ENCODE measurements at places on chromosomes 12 and 14. TPM values are rescaled to one million over a fixed set of nuclear protein-coding genes. Genes with fewer than 3 reads are reported as not detected.

- H3K4me1 ChIP-seq = peaks cover 15% of the 10 kb centered on the region
- H3K27ac ChIP-seq = peak overlapping the region; percentile 41
- no peak overlapping the region for H3K4me3 ChIP-seq
- no peaks in the 10 kb centered on the region for H3K27me3 ChIP-seq
- peaks cover 32% of the 10 kb centered on the region for H3K36me3 ChIP-seq
Observed at GRCh38 chr12:14408208-14408607, 42.7 kb downstream of the ATF7IP start.

DNA sequence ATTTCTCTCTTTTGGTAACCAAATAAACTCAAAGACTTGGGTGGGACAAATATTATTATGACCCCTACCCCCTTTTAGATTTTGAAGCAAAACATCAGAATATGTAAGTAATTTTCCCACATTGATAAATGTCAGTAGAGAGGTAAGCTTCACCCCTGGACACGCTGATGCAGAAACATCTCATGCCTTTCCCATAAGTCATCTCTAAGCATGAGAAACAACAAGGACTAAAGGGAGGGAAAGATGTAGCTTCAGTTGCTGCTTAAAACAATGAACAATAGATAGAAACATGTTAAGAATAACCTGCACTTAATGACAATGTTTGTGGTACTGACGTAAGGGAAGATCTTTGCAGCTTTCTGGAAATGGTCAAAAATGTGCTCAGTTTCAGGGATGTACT is 56.3 kb upstream of the SLC8A3 start:
- H3K27ac ChIP-seq = no peak overlapping the region
- no peak overlapping the region for H3K4me3 ChIP-seq
- no peak for DNase-seq

- H3K4me1 ChIP-seq = peaks cover 2% of the 10 kb centered on the region
- H3K27me3 ChIP-seq = no peaks in the 10 kb centered on the region
- no peak overlapping the region for H3K27ac ChIP-seq
- no peak overlapping the region for H3K4me3 ChIP-seq
- DNase-seq = no peak
- peaks cover 2% of the 10 kb centered on the region for H3K36me3 ChIP-seq
Observed at GRCh38 chr12:91099836-91100235, 11.5 kb downstream of the LUM start.

LIN7A gene
- total RNA-seq = 8.2 TPM

DNA sequence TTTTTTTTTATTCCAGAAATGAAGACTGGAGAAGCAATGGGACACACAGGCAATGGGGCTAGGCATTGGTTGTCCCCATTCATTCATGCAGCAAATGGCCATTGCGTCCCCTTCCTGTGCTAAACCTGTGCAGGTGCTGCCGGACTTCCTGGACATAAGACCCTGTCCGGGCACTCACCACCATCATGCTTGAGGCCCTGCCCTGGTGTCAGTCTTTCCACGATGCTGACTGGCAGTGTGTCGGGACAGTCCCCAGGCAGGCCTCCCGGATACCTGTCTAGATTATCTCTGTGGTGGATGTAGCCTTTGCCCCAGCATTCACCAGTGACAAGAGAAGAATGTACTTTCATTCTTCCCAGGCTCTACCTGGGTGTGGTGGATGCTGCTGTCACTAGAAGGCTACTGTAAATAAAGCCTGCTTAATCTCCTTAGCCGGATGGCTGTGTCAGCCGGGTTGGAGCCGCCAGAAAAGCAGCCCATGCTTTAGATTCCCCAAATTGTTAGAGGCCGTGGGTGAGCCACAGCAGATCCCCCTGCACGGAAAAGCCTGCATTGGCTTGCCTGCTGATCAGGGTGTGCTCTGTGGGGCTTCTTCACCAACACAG is 94.5 kb upstream of the PARP11 start:
- peaks cover 4% of the 10 kb centered on the region for H3K4me1 ChIP-seq
- peaks cover 4% of the 10 kb centered on the region for H3K27me3 ChIP-seq

KRT72 gene
- total RNA-seq = not detected

DNA sequence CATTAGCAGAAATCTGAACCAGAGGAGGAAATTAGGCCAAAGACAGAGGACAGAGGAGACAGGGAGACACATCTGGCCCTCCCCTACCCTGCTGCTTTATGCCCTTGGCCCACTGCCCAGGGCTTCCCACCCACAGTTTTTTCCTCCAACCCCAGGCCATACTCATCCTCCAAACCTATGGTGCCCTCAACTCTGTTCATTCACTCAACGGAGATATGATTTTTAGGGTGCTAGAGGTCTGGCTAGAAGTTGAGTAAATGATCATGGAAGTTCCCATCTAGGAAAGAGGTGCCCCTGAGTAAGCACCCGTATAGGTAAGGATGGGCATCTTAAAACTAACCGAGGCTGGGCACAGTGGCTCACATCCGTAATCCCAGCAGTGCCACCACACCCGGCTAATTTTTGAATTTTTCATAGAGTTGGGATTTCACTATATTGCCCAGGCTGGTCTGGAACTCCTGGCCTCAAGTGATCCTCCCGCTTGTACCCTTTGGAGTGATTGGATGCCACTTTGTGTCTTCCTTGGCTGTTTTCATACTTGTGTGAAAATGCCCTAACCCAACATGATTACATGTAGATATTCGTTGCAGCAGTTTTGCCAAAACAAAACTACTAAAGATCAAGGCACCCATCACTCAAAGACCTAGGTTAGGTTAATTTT is 4.4 kb downstream of the KRT18 start:
- H3K4me3 ChIP-seq = peak overlapping the region; percentile 44
- H3K27me3 ChIP-seq = no peaks in the 10 kb centered on the region
- H3K27ac ChIP-seq = peak overlapping the region; percentile 90
- peaks cover 31% of the 10 kb centered on the region for H3K4me1 ChIP-seq

DNA sequence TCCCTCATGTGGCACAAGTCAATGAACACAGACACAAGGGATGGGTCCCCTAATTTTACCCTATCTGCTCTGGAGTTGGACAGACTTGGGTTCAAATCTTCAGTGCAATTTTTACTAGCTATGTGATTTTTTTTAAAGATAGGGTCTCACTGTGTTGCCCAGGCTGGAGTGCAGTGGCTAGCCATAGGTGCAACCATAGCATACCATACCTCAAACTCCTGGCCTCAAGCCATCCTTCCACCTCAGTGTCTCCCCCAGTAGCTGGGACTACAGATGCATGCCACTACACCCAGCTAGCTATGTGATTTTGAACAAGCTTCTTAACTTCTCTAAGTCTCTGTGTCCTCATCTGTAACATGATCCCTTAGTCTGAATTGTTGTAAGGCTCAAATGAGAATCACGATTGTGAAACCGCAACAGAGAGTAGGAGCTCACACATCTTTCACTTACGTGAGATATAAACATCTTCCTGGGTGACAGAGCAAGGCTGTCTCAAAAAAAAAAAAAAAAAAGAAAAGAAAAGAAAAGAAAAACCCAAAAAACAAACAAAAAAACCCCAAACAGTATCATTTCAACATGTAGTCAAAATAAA is 4.7 kb downstream of the CALCOCO1 start:
- no peak overlapping the region for H3K4me3 ChIP-seq
- no peak overlapping the region for H3K27ac ChIP-seq

DNA sequence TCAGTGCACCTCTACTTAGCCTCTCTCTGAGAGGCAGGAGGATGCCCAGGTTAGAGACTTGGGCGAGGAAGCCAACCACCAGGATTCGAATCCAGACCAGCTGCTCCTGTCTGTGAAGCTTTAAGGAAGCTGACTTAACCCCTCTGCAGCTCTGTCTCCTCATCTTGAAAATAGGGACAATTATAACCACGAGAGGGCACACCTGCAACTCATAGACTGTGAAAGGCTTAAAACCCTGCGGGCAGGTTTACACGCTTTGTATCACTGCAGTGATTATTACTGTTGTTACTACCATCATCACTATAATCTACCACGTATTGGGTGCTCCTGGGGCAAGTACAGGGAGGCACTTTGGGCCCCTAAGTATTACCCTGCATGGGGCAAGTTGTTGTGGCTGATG is 379.8 kb downstream of the VRK1 start:
- H3K36me3 ChIP-seq = no peaks in the 10 kb centered on the region
- peaks cover 23% of the 10 kb centered on the region for H3K27me3 ChIP-seq
- no peaks in the 10 kb centered on the region for H3K4me1 ChIP-seq
- no peak for DNase-seq
- H3K4me3 ChIP-seq = no peak overlapping the region

GPR162 gene
- total RNA-seq = 5.5 TPM

- peak; percentile 69 for DNase-seq
- H3K4me3 ChIP-seq = peak overlapping the region; percentile 74
- H3K27ac ChIP-seq = no peak overlapping the region
- no peaks in the 10 kb centered on the region for H3K36me3 ChIP-seq
Observed at GRCh38 chr12:109714141-109714912, 702 bp downstream of the FAM222A start.

CMKLR1 gene
- not detected for total RNA-seq

DNA sequence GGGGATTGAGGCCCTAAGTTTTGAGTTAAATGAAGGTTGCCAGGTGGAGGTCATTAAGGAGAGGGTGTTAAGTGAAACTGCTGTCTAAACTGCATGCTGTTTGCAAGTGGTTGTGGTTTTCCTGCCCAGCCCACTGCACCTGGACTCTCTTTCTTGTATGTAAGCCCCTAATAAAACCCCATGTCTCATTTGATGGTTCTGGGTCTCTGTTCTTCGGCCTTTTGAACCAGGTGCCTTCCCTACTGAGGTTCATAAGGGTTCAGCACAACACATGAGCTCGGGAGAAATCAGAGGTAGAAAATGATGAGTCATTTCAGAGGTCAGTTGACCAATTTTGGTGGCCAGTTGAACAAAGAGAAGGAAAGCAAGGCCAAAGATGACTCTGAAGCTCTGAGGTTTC is 382.5 kb downstream of the RPS29 start:
- H3K4me3 ChIP-seq = no peak overlapping the region
- DNase-seq = no peak
- H3K27me3 ChIP-seq = no peaks in the 10 kb centered on the region
- no peaks in the 10 kb centered on the region for H3K4me1 ChIP-seq
- no peak overlapping the region for H3K27ac ChIP-seq

DNA sequence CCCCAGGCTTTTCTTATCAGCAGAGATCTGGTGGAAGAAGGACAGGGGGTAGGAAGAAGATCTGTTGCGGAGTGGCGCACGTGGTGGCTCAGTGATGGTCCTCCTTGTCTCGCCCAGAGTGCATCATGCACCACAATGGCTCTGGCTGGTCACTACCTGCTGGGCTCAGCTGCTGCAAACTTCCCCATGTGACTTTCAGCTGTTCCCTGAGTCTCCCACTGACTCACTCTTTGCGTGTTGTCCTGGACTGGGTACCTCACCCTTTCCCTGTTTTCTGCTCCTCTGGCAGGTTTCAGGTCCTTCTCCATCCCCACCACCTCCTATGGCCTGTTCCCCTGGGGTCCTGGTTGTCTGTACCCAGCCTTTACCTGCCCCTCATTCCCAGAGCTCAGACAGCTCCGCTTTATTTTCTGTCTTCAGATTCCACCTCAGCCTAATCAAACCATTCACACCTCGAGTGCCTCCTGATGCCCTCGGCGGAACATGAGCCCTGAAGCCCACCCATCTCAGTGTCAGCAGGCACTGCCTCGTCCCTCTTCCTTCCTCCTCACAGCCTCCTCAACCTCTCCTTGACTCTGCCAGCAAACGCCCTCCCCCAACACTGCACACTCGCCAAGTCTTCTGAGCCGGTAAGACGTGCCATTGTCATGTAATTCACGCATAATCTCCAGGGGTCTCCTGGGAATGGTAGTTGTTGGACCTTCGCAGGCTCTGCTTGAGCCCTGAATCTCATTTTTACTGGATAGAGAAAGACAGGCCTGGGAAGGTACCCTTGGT is 1.8 kb downstream of the C1R start:
- peak overlapping the region; percentile 18 for H3K27ac ChIP-seq
- no peak for DNase-seq
- no peak overlapping the region for H3K4me3 ChIP-seq
- H3K4me1 ChIP-seq = peaks cover 4% of the 10 kb centered on the region
- H3K36me3 ChIP-seq = no peaks in the 10 kb centered on the region
- peaks cover 36% of the 10 kb centered on the region for H3K27me3 ChIP-seq

SIRT4 gene
- 4.5 TPM for total RNA-seq

DNA sequence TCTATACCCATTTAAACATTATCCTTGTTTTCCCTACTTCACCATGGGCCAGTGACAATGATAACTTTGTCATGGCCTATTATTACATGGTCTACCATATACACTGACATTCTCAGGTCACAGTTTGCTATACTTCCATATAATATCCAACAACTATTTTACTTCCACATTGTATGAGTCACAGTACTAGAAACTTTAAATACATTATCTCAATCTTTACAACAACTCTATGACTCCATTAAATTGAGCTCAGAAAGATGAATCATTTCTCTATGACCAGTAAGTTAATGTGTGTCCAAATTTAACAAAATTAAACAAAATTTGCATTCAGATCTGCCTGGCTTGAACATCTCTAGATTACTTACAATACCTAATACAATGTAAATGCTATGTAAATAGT is 93.9 kb downstream of the PLEKHG7 start:
- peaks cover 24% of the 10 kb centered on the region for H3K36me3 ChIP-seq
- H3K27me3 ChIP-seq = no peaks in the 10 kb centered on the region
- DNase-seq = no peak
- H3K4me1 ChIP-seq = no peaks in the 10 kb centered on the region

CFL2 gene
- 19.6 TPM for total RNA-seq

- H3K36me3 ChIP-seq = peaks cover under 1% of the 10 kb centered on the region
- no peaks in the 10 kb centered on the region for H3K4me1 ChIP-seq
- H3K27me3 ChIP-seq = peaks cover 3% of the 10 kb centered on the region
- no peak overlapping the region for H3K4me3 ChIP-seq
Observed at GRCh38 chr12:3698218-3698974, 54.5 kb downstream of the CRACR2A start.

PZP gene
- total RNA-seq = 0.24 TPM

- H3K4me1 ChIP-seq = no peaks in the 10 kb centered on the region
- no peak overlapping the region for H3K4me3 ChIP-seq
- DNase-seq = no peak
- no peaks in the 10 kb centered on the region for H3K36me3 ChIP-seq
Observed at GRCh38 chr12:71360013-71360412, 79.6 kb upstream of the LGR5 start.

- H3K4me3 ChIP-seq = no peak overlapping the region
- no peak overlapping the region for H3K27ac ChIP-seq
- DNase-seq = no peak
- peaks cover 3% of the 10 kb centered on the region for H3K27me3 ChIP-seq
Observed at GRCh38 chr12:124694846-124695497, 127.6 kb upstream of the NCOR2 start.

DNA sequence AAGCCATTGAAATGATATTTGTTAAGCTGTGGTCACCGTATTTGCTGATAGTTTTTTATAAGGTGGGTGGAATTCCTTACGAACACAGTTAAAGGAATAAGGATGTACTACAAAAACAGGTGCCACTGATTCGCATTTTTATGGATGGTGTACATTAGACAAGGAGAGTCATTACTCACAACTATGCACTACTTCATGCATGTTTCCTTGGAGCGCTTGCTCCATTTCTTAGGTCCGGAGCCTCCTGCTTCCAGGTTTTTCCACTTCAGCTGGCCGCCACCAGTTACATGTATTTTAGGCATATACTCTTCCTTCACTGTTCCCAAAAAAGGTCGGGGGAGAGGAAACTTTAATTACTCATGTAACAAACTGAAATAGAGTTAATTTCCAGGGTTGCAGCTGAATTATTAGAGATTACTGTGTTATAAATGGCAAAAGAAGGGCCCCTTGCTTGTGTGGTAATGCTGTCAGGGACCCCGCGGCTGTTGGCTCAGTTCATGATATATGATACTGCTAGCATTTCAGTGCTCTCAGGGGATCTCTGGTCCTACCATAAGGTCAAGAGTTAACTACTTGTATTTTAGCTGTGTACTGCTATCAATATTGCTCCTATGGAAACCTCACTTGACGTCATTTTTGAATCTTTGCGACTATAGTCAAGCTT is 454.7 kb downstream of the NPAS3 start:
- H3K27ac ChIP-seq = no peak overlapping the region
- DNase-seq = no peak
- no peaks in the 10 kb centered on the region for H3K36me3 ChIP-seq

- no peaks in the 10 kb centered on the region for H3K27me3 ChIP-seq
- no peak for DNase-seq
- no peak overlapping the region for H3K27ac ChIP-seq
Observed at GRCh38 chr12:111846016-111846415, 4.0 kb downstream of the MAPKAPK5 start.

PSMC1 gene
- total RNA-seq = 96.2 TPM
